ENCODE measurements at places on chromosomes 1 and 21. TPM values are rescaled to one million over a fixed set of nuclear protein-coding genes. Genes with fewer than 3 reads are reported as not detected.

Gene EFNA4
- 8.4 TPM for total RNA-seq

Gene DAB1
- total RNA-seq = not detected

GRCh38 chr1:5488448-5488847 is 503.8 kb downstream of the NPHP4 start:
- DNase-seq = no peak
- H3K27me3 ChIP-seq = no peaks in the 10 kb centered on the region
- H3K36me3 ChIP-seq = no peaks in the 10 kb centered on the region
- no peak overlapping the region for H3K27ac ChIP-seq
- no peak overlapping the region for H3K4me3 ChIP-seq

Gene DNALI1
- total RNA-seq = not detected

Gene INSRR
- not detected for total RNA-seq
